Amygdala (tissue), 56 donors: ENCODE measurements at places on chromosomes 4 and X.

- peak; percentile 3 for DNase-seq
Observed at GRCh38 chrX:71533851-71534561, 1.1 kb downstream of the OGT start.

DNA sequence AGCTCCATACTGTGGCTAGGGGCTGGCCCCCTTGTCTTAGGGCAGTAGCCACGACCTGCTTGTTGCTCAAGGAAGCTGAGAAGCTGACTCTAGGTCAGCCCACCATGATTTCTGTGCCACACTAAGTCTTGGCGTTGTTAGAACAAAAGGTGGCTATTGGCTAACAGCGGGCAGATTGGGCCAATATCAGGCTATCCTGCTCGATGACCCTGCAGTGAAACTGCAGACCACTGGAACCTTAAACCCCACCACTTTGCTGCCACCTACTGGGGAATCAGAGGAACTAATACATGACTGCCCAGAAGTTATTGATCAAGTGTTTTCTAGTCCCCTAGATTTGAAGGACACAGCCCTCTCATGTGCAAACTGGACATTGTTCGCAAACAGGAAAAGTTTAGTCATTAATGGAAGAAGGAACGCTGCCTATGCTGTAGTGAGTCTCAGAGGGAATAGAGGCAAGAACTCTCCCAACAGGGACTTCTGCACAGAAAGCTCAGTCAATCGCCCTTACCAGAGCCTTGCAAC lies 17.0 kb upstream of the PAPSS1 start:
- no peak for DNase-seq

- DNase-seq = no peak
Observed at GRCh38 chr4:62342346-62342745, 1142.2 kb downstream of the ADGRL3 start.

GRCh38 chrX:105219454-105220401 lies 766 bp downstream of the TEX13A start:
- no peak for DNase-seq

DNA sequence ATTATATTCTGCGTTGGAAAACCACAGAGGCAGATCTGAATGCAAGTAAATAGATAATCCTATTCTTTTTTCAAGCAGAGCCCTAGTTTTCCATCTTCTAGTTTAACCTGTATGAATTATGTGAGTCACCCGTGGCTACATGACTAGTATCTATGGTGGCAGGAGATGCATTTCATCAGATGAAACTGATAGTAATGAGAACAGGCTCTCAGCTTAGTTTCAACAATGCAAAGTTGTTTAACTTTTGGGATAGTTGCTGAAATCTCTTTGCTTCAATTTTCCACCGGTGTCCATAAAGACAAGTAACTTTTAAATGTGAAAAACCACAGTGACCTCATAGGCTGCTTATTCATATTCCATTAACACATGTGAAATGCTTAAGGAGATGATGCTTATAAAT lies 1317.4 kb upstream of the TENM3 start:
- DNase-seq = no peak

DNA sequence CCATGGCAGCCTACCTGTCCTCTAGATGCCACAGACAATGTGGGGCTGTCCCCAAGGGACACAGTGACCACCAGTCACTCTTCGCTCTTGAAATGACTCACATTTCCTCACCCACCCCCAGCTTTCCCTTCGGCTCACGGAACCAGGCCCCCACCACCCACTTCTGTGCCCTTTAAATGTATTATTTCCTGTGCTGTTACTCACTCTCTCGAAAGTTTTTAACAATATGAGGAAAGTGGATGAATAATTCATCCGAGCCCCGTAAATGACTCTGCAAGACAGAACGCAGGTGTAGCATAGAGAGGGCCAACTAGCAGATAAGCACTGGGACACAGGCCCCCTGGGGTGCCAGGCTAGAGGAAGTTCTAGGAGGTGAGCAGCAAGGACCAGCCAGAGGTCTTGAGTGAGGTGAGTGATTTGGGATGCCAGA lies 179.5 kb upstream of the TBL1X start:
- no peak for DNase-seq

- no peak for DNase-seq
Observed at GRCh38 chr4:153517159-153517558, 51.0 kb downstream of the TMEM131L start.

- DNase-seq = no peak
Observed at GRCh38 chr4:8255698-8256441, 13.7 kb upstream of the HTRA3 start.

GRCh38 chr4:183876268-183876934 lies 28.7 kb upstream of the STOX2 start:
- DNase-seq = no peak

DNA sequence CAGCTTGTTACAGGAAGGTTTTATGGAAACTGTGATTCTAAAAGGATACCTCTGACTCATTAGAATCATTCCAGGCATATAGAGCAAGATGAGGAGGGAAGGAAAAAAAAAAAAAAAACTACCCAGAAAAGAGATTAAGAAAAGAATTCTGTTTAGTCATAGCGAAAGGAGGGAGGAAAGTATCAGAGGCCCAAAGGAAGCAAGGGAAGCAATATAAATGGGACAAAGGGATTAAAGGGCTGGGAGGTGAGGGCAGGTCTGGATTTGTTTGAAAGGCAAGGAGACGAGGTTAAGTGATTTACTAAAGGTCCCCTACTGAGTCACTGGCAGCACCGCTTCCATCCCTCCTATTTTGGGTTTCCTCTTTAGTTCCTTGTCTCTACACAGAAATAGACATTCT lies 88.6 kb upstream of the IL1RAPL1 start:
- DNase-seq = no peak

- DNase-seq = no peak
Observed at GRCh38 chr4:32752962-32753361, 2032.8 kb downstream of the PCDH7 start.

GRCh38 chr4:170773709-170774273 lies 684.0 kb upstream of the AADAT start:
- DNase-seq = no peak

DNA sequence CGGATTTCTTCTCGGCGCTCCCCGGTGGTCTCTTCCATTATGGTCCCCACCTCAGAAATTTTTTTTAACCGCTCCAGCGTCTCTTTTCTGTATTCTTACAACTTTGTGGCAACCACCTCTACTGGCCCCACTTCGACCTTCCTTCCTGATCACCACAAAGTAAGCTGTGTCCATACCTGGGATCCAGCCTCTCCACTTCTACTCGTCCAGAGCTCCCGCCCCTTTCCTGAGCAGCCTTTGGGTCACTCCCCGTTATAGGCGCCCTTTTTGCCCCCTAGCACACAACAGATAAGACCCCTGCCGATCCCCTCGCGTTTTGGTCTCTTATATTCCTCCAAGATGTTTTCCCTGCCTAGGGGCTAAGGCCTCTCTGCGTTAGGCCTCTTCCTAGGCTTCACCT lies 557 bp downstream of the PIGG start:
- no peak for DNase-seq

GRCh38 chr4:40630335-40631021 lies 814 bp upstream of the RBM47 start:
- no peak for DNase-seq

GRCh38 chrX:5117816-5118215 lies 1110.9 kb downstream of the NLGN4X start:
- no peak for DNase-seq

DNA sequence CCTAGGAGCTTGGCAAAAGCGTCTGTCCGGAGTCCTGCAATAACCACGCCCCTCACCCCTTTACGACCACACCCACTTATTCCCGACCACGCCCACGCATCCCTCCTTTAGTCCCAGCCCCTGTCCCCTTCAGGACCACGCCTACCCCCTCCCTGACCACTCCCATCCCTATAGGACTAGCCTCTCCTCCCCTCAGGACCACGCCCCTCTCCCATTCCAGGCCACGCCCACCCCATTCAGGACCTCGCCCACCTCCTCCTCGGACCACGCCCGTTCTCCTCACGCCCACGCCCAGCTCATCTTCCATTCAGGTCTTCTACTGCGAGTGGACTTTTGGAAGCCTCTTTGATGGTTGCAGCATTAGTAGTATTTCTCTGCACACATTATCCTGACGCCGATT lies 131.2 kb upstream of the STX18 start:
- DNase-seq = no peak

- no peak for DNase-seq
Observed at GRCh38 chr4:52266537-52267137, 215.5 kb downstream of the SPATA18 start.

- no peak for DNase-seq
Observed at GRCh38 chrX:97387004-97387403, 503.3 kb downstream of the RPA4 start.

- DNase-seq = no peak
Observed at GRCh38 chrX:250965-251364, 30.2 kb upstream of the PLCXD1 start.

- DNase-seq = no peak
Observed at GRCh38 chrX:57918750-57919436, 8.6 kb upstream of the ZXDA start.

- no peak for DNase-seq
Observed at GRCh38 chr4:150540959-150541360, 41.0 kb upstream of the MAB21L2 start.

GRCh38 chr4:125741825-125742452 lies 427.2 kb downstream of the FAT4 start:
- DNase-seq = no peak

DNA sequence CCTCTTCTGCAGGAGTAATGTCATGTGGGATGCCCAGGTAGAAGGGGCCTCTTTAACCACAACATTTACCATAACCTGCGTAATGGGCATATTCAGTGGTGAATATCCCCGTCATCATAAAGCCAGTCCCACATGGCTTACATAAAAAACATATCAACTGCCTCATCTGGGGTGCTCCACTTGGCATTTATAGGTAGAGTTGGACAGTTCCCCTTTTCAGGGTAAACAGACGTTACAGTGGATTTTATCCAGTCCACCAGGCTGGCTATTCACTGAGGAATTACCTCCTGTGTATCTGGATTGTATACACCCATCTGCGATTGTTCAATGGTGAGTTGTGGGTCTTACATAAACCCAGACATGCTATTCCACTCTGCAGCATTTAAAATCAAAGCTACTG lies 70.7 kb upstream of the ANKRD17 start:
- DNase-seq = no peak

DNA sequence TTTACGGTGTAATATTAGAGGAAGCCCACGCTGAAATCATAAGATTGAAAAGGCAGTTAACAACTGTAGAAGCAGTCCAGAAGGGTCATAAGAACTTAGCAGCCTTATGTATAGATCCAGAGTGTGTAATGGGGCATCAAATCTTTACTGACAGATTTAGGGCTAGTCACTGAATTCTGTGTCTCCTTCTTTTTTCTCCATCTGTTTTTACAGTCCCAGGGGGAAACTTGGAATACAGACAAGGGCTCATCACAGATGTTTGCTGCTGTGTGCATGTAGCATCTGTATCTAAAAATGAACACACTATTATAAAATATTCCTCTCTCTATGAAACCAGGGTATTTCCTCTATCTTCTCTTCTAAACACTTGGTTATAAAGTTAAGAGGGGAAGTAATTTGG lies 43.9 kb downstream of the CYSLTR1 start:
- DNase-seq = no peak

DNA sequence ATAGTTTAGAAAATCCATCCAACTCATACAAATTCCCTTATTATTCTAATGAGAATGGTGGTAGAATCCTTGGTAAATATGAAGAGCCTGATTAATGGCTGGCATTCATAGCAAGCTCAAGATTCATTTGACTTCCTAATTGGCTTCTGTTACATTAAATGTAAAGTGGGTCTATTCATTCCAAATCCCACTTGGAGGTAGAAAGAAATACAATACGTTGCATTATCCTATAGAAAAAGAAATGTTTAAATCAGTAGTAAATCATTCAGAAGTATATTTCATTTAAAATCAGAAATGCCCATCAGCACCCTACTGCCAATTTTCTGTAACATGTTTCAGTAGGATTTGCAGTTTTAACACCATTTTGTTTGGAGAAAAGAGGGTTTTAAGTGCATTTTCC lies 6.7 kb downstream of the ADGRG4 start:
- no peak for DNase-seq
